Activated CD8-positive, alpha-beta T cell treated with anti-CD3 and anti-CD28 coated beads, Interleukin-2, amount 10 ng/mL, durations not matched to agents 7 days and 5 days (primary cell): ENCODE measurements at places on chromosomes 12 and 14. TPM values are rescaled to one million over a fixed set of nuclear protein-coding genes. Genes with fewer than 3 reads are reported as not detected.

- no peak overlapping the region for H3K4me3 ChIP-seq
- peaks cover 14% of the 10 kb centered on the region for H3K27me3 ChIP-seq
These were observed 187.5 kb upstream of the EEA1 start for GRCh38 chr12:93116632-93117031.

DNA sequence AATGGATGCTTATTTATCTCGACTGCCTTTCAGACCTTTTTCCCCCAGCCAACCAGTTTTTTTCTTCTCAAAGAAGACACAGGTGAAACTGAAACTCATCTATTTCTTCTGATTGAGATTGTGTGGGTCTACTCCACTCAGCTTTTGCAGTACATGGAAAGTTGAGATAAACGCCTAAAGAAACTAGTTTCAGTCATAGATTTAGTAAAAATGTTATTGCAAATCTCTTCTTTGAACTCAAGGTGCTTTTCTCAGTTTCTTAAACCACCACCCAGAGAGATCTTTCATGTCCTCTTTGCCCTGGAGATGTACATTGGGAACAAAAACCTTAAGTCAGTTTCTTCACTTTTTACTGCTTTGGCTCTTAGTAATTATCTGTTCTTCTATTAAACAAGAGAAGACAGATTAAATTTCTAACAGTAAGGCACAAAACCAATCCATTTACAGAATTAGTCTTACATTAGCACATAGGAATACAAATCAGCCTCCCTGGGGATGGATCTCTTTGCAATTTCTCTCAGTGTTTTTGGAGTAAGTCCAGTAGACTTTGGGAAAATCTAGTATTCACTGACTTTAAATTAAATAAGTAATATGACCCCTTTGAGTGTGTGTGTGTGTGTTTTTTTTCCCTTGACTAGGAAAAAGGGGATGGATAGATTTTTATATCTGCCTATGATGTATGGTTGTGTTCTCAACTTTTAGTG, 11.6 kb downstream of the FBXW8 start:
- peak overlapping the region; percentile 87 for H3K27ac ChIP-seq
- no peaks in the 10 kb centered on the region for H3K27me3 ChIP-seq
- H3K36me3 ChIP-seq, result peaks cover 35% of the 10 kb centered on the region
- DNase-seq, result peak; percentile 27
- peaks cover 88% of the 10 kb centered on the region for H3K4me1 ChIP-seq

PLBD1 gene
- total RNA-seq, result not detected

DNA sequence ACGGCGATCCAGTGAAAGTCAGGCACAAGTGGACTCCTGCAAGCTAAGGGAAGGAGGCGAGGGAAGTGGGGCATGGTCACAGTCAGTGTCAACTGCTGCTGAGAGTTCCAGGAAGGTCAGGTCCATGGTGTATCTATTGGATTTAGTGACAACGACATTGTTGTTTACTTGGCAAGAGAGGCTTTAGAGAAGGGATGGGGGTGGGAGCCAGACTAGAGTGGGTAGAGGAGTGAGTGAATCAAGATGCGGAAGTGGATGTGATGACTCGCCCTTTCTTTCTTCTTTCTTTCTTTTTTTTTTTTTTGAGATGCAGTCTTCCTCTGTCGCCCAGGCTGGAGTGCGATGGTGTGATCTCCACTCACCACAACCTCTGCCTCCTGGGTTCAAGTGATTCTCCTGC, 12.5 kb downstream of the P2RX7 start:
- H3K36me3 ChIP-seq, result peaks cover 41% of the 10 kb centered on the region
- H3K4me3 ChIP-seq, result no peak overlapping the region
- peaks cover 25% of the 10 kb centered on the region for H3K4me1 ChIP-seq
- no peaks in the 10 kb centered on the region for H3K27me3 ChIP-seq
- DNase-seq, result peak; percentile 49

- DNase-seq, result peak; percentile 85
- peak overlapping the region; percentile 96 for H3K27ac ChIP-seq
- peaks cover 43% of the 10 kb centered on the region for H3K4me1 ChIP-seq
These were observed 1.2 kb upstream of the RAN start for GRCh38 chr12:130870442-130871285.

- H3K27me3 ChIP-seq, result no peaks in the 10 kb centered on the region
- H3K4me1 ChIP-seq, result peaks cover 67% of the 10 kb centered on the region
- H3K27ac ChIP-seq, result peak overlapping the region; percentile 48
- peak; percentile 73 for DNase-seq
- peaks cover 20% of the 10 kb centered on the region for H3K36me3 ChIP-seq
These were observed 1.9 kb upstream of the BAZ2A start for GRCh38 chr12:56631790-56632700.

C12orf57 gene
- 184 TPM for total RNA-seq

DNA sequence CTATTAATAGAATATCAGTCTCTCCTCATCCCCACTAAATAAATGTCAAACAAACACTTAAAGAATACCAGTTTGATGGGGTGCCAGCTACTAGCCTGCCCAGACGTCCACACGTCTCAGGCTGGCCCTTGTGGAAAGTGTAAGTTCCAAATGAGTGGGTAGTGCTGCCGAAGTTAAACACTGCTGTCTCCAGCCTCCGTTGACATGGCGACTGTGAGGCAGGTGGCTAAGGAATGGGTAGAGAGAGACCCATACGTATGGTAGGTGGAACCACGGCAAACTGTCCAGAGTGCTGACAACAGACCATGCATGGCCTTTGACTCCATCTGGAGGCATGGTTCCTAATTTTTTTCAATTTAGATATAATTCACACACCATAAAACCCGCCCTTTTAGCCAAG, 37.9 kb downstream of the PITPNM2 start:
- no peak overlapping the region for H3K4me3 ChIP-seq
- DNase-seq, result no peak
- no peak overlapping the region for H3K27ac ChIP-seq
- peaks cover 47% of the 10 kb centered on the region for H3K4me1 ChIP-seq
- no peaks in the 10 kb centered on the region for H3K27me3 ChIP-seq
- H3K36me3 ChIP-seq, result peaks cover 10% of the 10 kb centered on the region

- H3K4me1 ChIP-seq, result no peaks in the 10 kb centered on the region
- no peak overlapping the region for H3K27ac ChIP-seq
- H3K4me3 ChIP-seq, result no peak overlapping the region
- H3K27me3 ChIP-seq, result no peaks in the 10 kb centered on the region
- no peak for DNase-seq
- H3K36me3 ChIP-seq, result no peaks in the 10 kb centered on the region
These were observed 161.9 kb upstream of the WSCD2 start for GRCh38 chr12:107967170-107967569.

- H3K27me3 ChIP-seq, result no peaks in the 10 kb centered on the region
- no peaks in the 10 kb centered on the region for H3K4me1 ChIP-seq
- DNase-seq, result no peak
- H3K36me3 ChIP-seq, result peaks cover 13% of the 10 kb centered on the region
These were observed 111.0 kb downstream of the BICD1 start for GRCh38 chr12:32217354-32218310.

GRCh38 chr12:90061809-90062208, 353.2 kb upstream of the ATP2B1 start:
- no peak overlapping the region for H3K27ac ChIP-seq
- no peaks in the 10 kb centered on the region for H3K4me1 ChIP-seq
- no peaks in the 10 kb centered on the region for H3K27me3 ChIP-seq
- no peaks in the 10 kb centered on the region for H3K36me3 ChIP-seq

GRCh38 chr14:22919601-22919921, 612 bp upstream of the RBM23 start:
- H3K4me3 ChIP-seq, result peak overlapping the region; percentile 88
- H3K36me3 ChIP-seq, result peaks cover 58% of the 10 kb centered on the region
- no peak for DNase-seq
- peaks cover 35% of the 10 kb centered on the region for H3K4me1 ChIP-seq
- H3K27ac ChIP-seq, result peak overlapping the region; percentile 98
- no peaks in the 10 kb centered on the region for H3K27me3 ChIP-seq

GRCh38 chr12:46548605-46549071, 176.1 kb upstream of the SLC38A2 start:
- H3K27ac ChIP-seq, result peak overlapping the region; percentile 23
- no peak overlapping the region for H3K4me3 ChIP-seq
- no peak for DNase-seq
- peaks cover 54% of the 10 kb centered on the region for H3K4me1 ChIP-seq
- no peaks in the 10 kb centered on the region for H3K27me3 ChIP-seq

- H3K36me3 ChIP-seq, result peaks cover 3% of the 10 kb centered on the region
- no peak for DNase-seq
- H3K27ac ChIP-seq, result no peak overlapping the region
- H3K4me1 ChIP-seq, result peaks cover 25% of the 10 kb centered on the region
These were observed 1.1 kb downstream of the PPFIBP1 start for GRCh38 chr12:27524839-27525753.

GRCh38 chr12:54259194-54260011, 20.5 kb downstream of the CBX5 start:
- peak; percentile 49 for DNase-seq
- H3K27me3 ChIP-seq, result no peaks in the 10 kb centered on the region
- H3K4me3 ChIP-seq, result peak overlapping the region; percentile 28
- H3K27ac ChIP-seq, result no peak overlapping the region
- peaks cover 26% of the 10 kb centered on the region for H3K4me1 ChIP-seq
- H3K36me3 ChIP-seq, result peaks cover 31% of the 10 kb centered on the region

DNA sequence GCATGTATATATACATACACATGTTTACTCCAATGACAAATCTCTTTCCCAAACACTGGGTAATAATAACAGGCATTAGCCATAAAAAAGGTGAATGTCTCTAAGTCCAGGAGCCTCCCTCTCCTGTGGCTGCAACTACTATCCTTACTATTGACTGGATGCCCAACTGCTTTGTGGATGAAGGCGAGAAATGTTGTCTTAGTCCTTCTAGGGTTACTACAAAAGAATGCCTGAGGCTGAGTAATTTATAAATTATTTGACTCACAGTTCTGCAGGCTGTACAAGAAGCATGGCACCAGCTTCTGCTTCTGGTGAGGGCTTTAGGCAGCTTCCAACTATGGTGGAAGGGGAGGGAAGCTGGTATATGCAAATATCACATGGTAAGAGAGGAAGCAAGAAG, 366.0 kb upstream of the DDHD1 start:
- no peaks in the 10 kb centered on the region for H3K27me3 ChIP-seq
- H3K36me3 ChIP-seq, result no peaks in the 10 kb centered on the region
- H3K4me1 ChIP-seq, result peaks cover 25% of the 10 kb centered on the region

CLEC2B gene
- 55.2 TPM for total RNA-seq

RNF212B gene
- total RNA-seq, result not detected

- DNase-seq, result no peak
- H3K4me3 ChIP-seq, result no peak overlapping the region
- no peaks in the 10 kb centered on the region for H3K27me3 ChIP-seq
- H3K4me1 ChIP-seq, result peaks cover 13% of the 10 kb centered on the region
These were observed 144.7 kb downstream of the GPHN start for GRCh38 chr14:66652525-66653106.
